AG04449 (cell line): ENCODE measurements at places on chromosomes 7 and 10.

DNA sequence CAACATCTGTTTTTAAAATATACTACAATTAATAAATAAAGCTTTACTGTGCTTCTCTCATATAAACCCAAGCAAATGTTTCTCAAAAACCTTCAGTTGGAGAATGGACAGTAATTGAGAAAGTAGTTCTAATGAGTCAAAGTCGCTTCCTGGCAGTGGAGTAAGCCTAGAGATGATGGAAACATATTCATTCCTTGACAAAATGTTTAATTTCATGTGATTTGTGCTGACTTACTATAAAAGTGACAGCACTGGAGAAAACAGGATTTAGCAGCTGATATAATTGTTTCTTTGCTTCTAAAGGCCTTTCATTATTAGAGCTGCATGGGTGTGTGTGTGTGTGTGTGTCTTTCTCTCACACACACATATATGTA is 9.0 kb downstream of the ELMO1 start:
- DNase-seq: no peak

GRCh38 chr7:33823913-33824312 is 81.4 kb upstream of the BMPER start:
- DNase-seq: no peak

DNA sequence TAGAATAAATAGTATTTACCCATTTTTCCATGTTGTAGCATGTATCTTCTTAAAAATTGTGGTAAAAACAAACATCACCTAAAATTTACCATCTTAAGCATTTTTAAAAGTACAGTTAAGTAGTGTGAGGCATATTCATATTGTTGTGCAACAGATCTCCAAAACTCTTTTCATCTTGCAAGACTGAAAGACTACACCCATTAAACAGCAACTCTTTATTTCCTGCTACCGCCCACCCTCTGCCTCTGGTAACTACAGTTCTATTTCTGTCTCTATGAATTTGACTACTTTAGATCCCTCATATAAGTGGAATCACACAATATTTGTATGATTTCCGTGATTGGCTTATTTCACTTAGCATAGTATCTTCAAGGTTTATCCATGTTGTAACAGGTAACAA is 40.0 kb upstream of the AGBL3 start:
- DNase-seq: no peak

DNA sequence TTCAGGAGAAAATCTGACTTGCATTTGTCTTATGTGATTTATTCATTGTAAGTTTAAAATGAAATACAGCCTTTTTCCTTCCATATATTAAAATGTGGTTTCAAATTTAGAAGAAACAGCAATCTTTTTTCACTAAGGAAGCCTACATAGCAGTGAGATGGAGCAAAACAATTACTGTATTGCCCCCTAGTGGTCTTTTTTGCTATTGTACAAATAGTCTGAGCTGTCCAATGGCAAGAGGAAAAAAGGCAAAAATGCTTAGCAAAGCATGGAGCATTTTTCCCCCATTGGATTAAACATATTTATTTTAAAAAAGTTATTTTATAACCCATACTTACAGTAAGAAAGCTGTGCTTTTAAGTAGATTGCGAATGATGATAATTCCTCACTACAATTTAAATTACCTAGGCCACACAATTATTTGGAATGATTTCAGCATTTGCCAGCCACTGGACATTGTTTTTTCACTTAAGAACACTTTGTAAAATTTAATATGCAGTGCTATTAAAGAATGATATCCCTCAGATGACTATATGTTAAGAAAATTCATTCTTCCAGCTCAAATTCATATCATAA is 119.5 kb downstream of the CPED1 start:
- peak; percentile 19 for DNase-seq

DNA sequence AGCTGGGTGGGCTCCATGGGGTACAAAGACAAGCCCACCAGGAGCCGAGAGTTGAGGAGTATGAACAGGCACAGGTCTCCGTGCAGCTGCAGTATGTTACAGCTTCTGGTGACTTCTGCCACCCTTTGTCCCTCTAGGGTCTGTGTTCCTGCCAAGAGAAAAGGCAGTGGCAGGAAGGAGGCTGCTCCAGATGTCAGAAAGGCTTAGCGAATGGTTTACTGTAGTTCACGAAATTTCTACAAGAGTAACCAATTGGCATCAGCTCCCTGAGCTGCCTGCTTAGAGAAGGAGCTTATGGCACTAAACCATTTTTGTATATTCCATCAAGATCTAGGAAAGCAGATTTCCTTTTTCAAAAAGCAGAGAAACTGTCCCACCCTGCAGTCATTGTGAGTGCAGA is 48.2 kb upstream of the TMEM72 start:
- no peak for DNase-seq

DNA sequence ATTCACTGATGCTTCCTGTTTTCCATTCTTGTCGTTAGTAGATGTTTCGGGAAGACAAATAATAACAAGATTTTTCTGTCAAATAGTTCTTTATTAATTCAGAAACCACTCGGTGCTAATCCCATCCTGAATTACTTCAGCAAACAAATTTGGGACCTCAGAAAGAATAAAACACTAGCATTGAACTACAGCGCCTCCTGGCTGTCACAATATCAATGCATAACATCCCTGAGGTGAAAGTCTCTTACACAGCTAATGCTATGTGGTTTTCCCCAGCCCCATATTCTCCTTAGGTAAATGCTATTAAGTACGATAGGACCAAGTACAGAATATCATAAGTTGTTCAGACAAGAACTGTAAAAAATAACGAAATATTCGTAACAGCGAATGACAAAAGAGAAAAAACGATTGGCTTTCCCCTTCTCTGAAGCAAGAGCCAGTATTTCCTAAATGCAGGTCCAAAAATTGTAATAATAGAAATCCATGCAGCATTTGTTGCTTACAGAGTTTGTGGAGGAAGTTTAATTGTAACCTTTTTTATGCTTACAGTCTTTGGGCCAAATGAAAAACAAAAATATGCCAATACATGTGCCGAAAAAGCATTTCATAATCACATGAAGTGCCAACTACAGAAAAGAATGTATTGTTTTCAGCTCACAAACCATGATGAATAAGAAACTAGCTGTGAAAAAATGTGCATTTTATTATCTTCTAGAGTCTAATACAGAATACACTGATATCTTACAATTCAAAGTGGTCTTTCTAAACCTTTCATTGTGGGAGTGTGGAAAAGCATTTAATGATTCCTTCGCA is 47.3 kb downstream of the MYPN start:
- no peak for DNase-seq

DNA sequence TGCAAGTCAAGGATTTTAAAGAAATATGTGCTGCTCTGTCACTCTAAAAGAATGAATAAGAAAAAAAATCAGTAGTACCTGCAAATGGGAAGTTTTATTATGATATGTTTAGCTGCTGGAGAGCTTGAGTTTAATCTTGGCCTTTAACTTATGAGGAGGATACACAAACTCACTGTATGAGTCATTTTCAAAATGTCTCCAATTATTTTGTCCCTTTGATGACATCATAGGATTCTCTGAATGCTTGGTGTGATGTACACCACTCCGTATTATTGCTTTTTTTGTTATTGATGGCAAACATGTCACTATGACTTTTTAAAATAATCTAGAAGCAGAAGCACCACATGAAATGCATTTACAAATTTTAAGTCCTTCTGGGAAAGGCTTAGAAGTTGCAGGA is 125.8 kb downstream of the RALA start:
- no peak for DNase-seq

- DNase-seq: no peak
Measured at GRCh38 chr10:2279711-2280110, 542.4 kb upstream of the ADARB2 start.

GRCh38 chr10:48365668-48366067 is 59.2 kb downstream of the MAPK8 start:
- no peak for DNase-seq

GRCh38 chr7:143389316-143390103 is 8.4 kb downstream of the ZYX start:
- no peak for DNase-seq

DNA sequence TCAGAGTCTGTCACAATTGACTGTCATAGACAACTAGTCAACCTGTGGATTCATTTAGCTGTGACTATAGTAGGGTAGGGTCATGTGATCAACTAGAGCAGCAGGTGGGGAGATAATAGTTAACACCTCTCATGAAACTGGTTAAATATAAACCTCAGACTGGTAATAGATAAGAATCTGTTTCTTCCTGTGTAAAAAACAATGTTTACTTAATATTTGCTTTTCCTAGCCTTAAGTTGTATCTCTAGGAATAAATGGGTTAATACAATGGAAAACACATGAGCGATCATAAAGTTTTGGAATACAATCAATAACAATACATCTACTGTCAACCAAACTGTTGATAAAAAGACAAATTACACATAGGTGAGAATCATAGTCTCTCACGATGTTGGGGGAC is 43.4 kb upstream of the ITGB8 start:
- no peak for DNase-seq

GRCh38 chr10:97207756-97208346 is 22.1 kb upstream of the SLIT1 start:
- no peak for DNase-seq

GRCh38 chr10:106618646-106619045 is 545.9 kb downstream of the SORCS1 start:
- no peak for DNase-seq

DNA sequence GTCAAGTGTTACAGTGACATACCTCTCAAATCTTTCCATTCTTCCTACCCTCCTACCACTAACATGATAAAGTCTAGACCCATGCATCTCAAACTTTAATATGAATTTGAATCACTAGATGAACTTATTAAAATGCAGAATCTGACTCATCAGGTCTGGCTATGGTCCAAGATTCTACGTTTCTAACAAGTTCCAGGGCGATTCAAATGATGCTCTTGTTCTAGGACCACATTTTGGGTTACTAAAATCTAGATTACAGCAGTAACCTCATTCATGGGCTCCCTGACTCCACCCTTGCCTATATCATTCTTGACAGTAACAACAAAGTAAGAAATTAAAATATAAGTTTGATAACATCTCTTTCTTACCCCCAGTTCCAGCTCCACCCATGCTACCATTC is 124.8 kb upstream of the LSM8 start:
- no peak for DNase-seq

- no peak for DNase-seq
Measured at GRCh38 chr7:154909241-154910105, 93.5 kb downstream of the PAXIP1 start.

DNA sequence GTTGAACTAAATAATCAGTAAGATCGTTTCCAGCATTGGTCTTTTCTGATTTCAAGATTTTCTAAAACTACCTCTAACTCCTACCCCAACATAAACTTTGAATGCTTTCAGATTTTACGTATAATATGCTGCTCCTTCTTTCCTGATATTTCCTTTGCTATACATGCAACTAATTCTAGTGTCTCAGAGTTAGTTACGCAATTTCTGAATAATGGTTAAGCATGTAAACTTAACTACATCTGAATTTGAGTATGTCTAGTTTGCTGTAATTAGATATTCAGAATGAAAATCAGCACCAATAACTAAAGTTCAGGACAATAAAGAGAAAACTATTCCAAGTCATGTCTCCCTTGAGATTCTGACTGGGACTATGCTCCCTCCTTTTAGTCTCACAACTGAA is 71.0 kb downstream of the SEMA3C start:
- no peak for DNase-seq

- no peak for DNase-seq
Measured at GRCh38 chr7:128359939-128360338, 1.6 kb downstream of the PRRT4 start.

- DNase-seq: peak; percentile 85
Measured at GRCh38 chr10:99693933-99694583, 34.7 kb downstream of the ENTPD7 start.

- peak; percentile 92 for DNase-seq
Measured at GRCh38 chr7:28855538-28856217, 102.5 kb downstream of the TRIL start.

DNA sequence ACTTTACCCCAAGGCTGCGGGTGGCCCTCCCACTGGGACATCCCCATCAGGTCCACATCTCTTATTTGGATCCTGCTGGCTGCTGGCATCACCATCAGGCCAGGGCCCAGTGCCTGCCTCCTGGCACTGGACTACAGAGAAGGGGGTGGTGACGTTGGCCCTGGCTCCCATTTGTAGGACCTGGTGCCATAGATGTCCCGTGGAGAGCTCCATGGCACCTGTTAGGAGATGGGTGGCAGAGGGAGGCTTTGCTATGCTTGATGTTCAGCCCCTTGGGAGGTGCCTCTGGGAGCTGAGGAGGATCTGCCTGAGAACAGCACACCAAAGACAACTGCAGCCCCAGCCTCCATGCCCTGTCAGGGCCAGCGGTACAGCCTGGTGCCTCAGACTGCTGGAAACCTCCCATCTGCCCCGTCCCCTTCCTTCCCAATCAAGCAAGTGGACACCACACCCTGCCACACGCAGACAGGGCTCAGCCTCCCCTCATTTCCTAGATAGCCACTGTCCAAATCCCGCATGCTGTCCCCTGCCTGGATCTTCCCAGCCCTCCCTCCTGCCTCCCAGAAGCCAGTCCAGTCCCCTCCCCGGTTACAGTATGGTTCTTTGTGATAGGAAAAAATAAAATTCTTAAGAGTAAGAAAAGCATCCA is 230.0 kb upstream of the GRB10 start:
- DNase-seq: no peak

DNA sequence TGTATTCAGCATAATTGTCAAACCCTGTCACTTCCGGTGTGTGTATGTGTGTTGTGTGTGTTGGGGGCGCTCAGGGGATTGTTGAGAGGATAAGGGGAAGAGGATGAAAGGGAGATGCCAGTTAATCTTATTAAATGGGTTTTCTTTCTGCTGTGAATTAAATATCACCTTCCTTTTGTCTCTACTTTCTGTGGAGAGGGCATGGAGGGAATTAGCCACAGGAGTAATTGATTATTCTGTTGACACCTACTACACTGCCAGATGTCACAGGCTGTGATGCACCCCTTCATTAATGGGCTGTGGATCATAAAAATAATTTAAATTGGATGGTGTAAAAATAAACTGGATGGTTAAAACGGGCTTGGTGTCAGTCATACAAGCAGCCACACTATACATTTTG is 311.9 kb downstream of the MDFIC start:
- no peak for DNase-seq

- DNase-seq: no peak
Measured at GRCh38 chr10:130018265-130018664, 54.2 kb upstream of the EBF3 start.

DNA sequence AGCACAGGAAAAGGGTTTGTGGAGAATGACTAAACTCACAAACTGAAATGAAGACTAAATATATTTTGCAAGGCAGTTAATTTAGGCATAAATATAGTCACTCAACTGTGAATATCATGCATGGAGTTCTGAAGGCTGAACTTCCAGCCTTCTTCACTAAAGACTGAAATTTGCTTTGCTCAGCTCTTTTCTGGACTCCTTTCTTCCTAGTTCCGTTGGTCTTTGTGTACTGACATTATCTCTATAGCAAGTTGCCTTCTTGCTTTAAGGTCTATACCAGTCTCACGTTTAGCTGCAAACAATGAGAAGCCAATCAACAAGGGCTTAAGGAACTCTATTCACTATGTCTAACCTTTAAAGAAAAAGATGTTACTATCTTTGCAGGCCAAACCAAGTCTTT is 22.6 kb downstream of the GARIN1A start:
- DNase-seq: no peak

- DNase-seq: no peak
Measured at GRCh38 chr10:97479939-97480338, 18.3 kb downstream of the MMS19 start.

- DNase-seq: no peak
Measured at GRCh38 chr7:64509583-64509982, 53.3 kb downstream of the ZNF680 start.
